ENCODE measurements at places on chromosomes 16 and 17.
A peak's percentile ranks its signal among the peaks of the same experiment; 100 is the strongest.

- DNase-seq: no peak
These were observed 1.2 kb downstream of the MYH11 start for GRCh38 chr16:15855704-15856003.

DNA sequence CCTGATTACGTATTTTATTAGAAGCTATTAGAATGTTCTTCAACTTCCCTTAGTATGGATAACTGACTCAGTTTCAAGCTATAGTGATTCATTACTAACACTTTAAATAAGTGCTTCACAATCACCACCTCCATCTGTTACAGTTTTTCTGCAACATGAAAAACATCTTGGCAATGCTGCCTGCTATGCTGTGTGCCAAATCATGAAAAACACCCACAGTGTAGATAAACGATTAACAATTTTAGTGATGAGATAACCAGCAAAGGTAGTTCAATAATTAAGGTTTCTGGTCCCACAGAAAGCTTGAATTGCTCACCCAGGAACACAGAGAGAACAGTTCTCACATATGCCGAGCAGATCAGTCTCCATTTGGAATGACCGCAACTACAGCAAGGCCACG, 51.4 kb upstream of the SLC25A19 start:
- DNase-seq: no peak

DNA sequence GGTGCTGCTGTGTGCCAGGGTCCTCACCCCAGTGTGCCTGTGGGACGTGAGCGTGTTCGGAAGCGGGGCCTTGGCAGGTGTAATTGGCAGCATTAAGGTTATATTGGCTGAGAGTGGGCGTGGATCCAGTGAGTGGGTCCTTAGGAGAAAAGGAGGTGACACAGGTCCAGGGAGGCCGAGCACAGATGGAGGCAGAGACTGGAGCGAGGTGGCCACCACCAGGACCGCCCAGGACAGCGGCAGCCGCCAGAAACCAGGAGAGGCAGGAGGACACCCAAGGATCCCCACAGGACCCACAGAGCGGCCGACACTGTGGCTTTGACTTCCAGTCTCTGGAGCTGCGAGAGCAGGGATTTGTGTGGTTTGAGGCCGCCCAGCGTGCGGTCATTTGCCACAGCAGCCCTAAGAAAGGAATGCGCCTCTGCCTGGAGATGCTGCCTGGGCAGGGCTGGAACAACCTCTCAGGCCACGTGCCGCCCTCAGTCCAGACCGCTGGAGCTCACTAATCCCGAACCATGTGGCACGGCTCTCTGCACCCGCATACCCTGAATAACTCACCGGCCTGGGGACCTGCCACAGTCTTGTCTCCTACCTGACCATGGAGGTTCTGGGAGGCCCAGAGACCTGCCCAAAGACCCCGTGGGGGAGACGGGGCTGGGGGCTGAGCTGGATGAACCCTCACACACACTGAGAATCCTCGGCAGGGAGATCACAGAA, 45.4 kb downstream of the SOX8 start:
- no peak for DNase-seq

- DNase-seq: no peak
These were observed 4.8 kb downstream of the MSI2 start for GRCh38 chr17:57261084-57261461.

- DNase-seq: no peak
These were observed 15.8 kb upstream of the SRCIN1 start for GRCh38 chr17:38621538-38621937.

DNA sequence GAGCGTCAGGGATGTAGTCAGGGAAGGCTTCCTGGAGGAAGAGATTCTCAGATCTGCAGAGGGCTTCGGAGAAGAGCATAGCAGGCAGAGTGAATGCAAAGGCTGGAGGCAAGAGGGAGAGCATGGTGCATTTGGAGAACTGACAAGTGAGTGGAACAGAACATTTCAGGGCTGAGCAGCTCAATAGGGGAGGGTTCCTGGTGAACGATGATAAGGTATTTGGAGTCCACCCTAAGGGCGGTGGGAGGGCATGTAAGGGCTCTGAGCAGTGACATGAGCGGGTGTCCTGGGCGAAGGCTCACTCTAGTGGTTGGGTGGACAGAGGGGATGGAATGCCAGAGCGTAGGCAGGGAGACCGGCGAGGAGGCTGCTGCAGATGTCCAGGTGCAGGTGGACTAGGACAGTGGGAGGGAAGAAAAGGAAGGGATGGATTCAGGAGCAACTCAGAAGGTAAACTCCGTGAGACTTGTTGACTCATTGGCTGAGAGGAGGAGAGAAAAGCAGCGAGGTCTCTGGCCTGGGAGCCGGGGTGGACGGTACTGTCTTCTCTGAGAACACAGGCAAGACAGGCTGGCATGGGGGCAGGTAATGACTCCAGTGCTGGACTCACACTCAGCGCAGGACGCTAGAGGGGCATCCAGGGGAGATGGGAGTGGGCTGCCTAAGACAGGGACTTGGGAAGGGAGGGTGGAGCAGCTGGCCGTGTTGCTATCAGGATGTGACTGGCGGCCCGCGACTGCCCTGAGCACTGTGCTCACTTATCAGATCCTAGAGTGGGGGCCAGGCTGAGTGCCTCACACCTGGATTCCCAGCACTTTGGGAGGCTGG, 1.4 kb upstream of the PITPNA start:
- no peak for DNase-seq

- DNase-seq: no peak
These were observed 16.2 kb upstream of the NFATC3 start for GRCh38 chr16:68068926-68069325.

- DNase-seq: no peak
These were observed 41.9 kb downstream of the FAM20A start for GRCh38 chr17:68559316-68559715.

DNA sequence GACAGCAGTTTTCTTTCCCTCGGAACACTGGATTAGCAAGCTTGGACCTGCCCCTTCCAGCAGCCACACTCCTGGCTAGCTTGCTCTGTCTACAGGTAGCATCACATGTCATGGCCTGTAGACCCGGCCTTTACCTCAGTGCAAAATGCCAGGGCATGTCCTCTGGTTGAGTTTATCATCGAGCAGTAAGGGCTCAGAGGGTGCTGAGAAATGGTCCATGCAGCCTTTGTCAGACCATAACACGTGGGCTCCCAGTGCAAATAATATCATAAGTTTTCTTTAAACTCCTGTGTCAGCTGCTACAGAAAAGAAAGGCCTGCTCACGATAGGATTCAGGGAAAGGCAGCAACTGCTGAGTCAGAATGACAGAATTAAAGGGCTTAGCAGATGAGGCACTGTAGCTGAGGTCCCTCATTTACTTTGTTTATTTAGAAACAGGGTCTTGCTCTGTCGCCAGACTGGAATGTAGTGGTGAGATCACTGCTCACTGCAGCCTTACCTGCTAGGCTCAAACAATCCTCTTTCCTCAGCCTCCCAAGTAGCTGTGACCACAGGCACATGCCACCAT, 8.0 kb upstream of the GNA13 start:
- no peak for DNase-seq

- no peak for DNase-seq
These were observed 19.7 kb upstream of the SNTB2 start for GRCh38 chr16:69166946-69167930.

GRCh38 chr17:75430159-75430974, 24.9 kb upstream of the GRB2 start:
- DNase-seq: no peak

- DNase-seq: no peak
These were observed 789.0 kb upstream of the SOX9 start for GRCh38 chr17:71331754-71332325.

GRCh38 chr16:10493276-10493675, 87.1 kb downstream of the EMP2 start:
- DNase-seq: no peak

DNA sequence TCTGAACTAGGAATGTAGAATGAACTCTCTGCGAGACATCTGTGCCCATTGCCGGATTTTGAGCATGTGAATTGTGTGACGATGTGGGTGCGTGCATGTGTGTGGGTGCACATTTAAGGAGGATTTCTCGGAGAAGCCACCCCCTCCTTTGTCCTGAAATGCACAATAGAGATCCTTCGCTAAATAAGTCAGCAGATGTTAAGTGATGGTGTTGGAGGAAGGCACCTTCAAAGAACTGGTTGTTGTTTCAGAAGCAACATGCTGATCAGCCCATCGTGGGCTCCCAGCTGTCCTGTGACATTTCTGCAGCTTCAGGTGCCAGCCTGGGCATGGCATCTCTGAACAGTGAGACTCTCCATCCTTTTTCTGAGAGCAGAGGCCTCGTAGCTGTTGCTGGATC, 194.9 kb downstream of the MSI2 start:
- DNase-seq: no peak

DNA sequence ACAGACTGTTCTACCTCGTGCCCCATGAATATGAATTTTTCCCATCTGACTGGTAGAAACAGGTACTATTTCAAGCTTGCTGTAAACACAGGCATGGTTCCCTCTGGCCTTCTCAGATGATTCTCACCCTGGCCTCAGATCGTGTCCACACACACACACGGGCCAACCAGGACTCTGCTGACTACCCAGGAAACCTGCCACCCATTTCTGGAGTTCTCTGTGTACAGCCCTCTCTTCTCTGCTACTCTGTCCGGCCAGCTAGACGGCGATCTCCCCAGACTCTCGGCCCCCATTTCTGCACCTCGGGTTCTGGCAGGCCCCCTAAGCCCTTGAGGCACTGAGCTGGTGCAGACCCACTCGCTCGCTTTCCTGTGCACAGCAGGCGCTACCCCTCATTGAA, 31.2 kb downstream of the RPA1 start:
- DNase-seq: no peak

DNA sequence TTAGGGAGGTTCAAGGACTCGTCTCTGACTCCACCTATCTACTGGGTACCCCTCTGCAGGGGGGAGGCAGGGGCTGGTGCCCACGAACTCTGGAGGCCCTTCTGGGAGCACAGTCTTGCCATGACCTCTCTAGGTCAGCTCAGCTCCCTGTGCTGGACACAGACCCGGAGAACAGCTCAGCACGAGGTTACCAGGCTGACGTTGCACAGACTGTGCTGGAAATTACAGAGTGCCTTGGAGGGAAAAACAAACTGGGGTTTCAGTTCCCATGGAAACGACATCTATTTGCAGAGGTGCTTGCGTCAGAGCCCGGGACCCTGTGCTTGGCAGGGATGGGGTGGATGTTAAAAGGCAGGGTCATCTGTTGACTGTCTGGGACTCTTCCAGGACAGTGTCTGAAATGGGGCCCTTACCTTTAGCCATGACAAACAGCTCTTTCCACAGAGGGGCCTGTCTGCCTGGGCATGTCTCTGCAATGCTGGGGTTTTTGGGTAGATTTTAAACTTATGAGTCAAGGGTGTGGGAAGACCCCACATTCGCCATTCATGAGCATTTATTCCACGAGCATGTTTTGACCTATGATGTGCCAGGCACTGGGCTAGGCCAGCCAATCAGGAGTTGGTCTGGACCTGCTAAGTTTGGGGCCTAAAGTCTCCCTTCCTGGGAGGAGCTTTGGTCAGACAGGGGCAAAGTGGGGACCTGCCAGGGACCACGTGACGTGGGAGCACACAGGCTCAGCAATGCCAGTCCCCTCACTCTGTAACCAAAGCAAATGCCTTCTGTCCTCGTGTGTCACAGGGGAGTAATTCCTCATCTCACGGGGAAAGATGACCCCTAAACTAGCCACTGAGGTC, 22.5 kb downstream of the CCR7 start:
- peak; percentile 71 for DNase-seq

DNA sequence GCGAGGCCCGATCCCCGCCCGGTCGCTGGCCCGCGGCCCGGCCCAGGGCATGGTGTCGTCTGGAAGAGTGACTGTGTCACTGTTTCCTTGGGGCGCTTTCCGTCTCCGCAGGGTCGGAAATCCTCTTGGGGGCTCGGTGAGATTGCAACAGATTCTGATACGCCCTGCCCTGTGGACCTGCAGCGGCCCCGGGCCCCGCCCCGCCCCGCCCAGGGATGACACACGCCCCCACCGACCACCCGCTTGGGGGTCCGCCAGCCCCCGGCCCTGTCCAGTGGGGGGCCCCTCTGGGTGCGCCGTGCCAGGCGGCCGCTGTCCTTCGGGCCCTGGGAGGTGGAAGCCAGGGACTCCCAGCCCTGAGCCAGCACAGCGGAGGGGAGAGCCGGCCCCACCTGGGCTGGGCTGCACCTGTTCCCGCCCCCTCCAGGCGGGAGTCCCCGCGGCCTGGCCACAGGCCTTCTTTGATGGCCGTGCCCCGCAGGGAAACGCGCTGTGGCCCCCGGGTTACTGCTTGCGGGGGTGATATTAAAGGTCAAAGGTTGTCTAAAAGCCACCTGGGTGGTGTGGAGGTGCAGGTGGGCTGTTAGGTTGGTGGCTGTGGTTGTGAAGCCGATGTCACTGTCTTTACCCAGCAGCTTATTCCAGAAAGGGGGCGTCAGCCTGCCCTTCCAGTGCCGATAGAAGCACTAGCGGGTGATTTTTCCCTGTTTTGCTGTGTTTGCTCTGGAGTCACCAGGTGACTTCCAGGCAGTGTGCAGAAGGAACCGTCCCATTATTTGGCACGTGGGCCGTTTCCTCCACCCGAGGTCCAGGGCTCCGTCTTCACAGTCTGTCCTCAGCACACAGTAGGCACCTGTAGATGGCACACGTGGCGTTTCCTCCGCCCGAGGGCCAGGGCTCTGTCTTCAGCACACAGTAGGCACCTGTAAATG, 752 bp downstream of the TBC1D24 start:
- peak; percentile 21 for DNase-seq

DNA sequence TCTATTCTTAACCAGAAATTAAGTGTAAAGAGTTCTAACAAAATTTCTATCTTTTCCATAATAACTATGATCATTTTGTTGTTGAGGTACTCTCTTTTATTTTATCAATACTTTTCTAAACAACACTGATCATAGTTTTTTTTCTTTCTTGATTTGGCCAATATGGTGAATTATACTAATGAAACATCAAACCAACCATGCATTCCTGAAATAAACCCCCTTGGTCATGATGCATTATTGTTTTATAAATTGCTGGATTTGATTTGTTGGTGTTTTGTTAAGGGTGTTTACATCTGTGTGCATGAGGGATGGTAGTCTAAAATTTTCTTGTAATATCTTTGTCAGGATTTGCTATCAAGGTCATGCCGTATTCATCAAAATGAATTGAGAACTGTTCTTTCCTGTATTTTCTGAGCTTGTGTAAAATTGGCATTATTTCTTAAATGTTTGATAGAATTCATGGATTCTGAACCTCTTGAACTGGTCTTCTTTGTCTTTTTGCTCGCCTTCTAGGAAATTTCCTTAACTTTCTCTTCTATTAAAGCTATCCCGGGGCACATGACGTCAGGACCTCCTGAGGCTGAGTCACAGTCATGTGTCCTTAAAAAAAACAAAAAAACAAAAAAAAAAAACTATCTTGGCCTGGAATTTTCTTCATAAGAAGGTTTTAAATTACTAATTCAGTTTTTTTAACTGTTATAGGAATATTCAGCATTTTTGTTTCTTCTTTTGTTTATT, 3.9 kb upstream of the TRIM25 start:
- DNase-seq: no peak

DNA sequence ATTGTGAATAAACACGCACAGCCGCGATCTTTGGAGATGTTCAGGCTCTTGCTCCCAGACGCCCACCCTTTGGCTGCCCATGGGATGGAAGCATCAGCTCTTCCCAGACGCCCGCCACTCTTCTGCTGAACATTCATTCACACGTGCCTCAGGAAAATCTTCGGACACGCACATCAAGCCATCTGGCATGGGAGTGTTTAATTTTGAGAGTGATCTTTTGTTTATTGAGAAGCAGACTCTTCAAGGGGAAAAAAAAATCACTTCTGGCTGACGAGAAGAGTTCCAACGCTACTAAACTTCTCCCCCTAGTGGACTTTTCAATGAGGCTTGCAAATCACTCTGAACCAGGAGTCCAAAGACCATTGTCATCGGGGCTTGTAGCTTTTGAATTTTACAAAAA, 62.0 kb upstream of the NUDT7 start:
- DNase-seq: no peak

Data from MV-4-11 (cell line).